ENCODE measurements at places on chromosomes 12 and 14.

DNA sequence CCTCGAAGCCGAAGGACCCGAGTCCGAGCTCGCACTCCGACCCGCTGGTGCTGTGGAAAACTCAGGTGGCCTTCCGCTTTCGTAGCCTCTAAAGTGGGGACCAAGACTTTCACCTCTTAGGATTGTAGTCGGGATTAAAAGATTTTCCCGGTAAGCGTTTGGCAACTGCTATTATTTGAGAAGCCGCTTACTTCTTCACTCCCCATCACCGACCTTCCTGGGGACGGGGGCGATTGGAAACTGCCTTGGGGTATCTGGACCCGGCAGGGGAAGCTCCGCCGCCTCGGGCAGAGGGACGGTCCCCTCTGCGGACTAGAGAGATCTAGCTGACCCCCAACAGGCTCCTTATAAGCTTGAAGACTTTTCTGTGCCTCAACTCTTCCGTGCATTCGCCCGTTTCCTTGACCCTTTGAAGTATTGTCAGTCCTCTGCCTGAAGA is 659 bp downstream of the TRAFD1 start:
- DNase-seq = no peak

DNA sequence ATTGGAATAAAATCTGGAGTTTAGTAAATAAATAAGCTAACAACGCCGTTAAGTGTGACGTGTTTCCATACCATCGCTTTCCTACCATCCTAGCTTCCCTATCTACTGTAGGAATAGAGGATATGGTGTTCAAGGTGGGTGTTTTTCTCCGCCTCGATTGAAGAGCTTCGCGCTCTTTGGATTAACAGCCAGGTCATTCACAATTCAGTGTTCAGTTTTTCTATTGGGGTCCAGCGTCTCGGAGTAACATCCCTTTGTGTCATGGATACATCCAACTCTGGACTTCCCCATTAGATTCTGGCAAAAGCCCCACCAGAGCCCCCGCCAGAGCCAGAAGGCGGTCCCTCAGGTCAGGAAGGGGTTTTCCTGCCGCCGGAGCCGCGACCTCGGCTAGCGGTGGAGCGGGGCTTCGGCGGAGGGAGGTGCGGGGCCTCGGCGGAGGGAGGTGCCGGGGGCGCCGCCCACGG is 1.2 kb upstream of the SRGAP1 start:
- DNase-seq = no peak

DNA sequence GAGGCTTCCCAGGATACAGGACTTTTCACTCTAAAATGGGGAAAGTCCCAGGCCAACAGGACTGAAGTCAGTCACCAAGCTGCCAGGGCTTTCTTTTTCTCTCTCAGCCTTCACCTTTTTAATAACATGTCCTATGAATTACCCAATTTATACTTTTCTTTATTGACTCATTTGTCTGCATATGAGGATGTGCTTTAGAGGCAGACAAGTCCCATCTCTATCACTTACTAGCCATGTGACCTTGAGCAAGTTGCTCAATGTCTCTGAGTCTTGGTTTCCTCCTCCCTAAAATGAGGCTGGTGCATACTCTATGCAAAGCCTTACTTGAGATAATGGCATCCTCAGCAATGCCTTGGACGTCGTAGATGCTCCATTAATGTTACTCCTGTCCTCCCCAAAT is 98.1 kb upstream of the TMPO start:
- DNase-seq = no peak

DNA sequence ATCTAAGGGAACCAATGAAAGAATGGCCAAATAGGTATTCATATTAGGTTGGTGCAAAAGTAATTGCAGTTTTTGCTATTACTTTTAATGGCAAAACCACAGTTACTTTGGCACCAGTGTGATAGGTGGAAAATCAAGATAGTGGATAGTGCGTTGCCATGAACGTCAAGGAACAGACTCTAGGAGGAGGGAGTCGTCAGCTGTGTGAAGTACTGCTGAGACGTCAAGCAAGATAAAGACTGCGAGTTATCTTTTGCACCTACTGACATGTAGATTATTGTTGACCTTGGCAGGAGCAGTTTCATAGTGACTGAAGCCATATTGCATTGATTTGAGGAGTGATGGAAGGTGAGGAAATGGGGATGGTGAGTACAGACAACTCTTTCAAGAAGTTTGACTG is 8.3 kb downstream of the YLPM1 start:
- no peak for DNase-seq

GRCh38 chr12:117228239-117228638 is 38.0 kb upstream of the FBXO21 start:
- DNase-seq = no peak
